ENCODE measurements at places on chromosomes 5 and 9.
A peak's percentile ranks its signal among the peaks of the same experiment; 100 is the strongest.

- H3K4me3 ChIP-seq = no peak overlapping the region
- no peaks in the 10 kb centered on the region for H3K36me3 ChIP-seq
- no peak overlapping the region for H3K27ac ChIP-seq
- H3K27me3 ChIP-seq = no peaks in the 10 kb centered on the region
- no peak for DNase-seq
- no peaks in the 10 kb centered on the region for H3K4me1 ChIP-seq
These were observed 178.4 kb downstream of the PAX5 start for GRCh38 chr9:36855448-36856315.

DNA sequence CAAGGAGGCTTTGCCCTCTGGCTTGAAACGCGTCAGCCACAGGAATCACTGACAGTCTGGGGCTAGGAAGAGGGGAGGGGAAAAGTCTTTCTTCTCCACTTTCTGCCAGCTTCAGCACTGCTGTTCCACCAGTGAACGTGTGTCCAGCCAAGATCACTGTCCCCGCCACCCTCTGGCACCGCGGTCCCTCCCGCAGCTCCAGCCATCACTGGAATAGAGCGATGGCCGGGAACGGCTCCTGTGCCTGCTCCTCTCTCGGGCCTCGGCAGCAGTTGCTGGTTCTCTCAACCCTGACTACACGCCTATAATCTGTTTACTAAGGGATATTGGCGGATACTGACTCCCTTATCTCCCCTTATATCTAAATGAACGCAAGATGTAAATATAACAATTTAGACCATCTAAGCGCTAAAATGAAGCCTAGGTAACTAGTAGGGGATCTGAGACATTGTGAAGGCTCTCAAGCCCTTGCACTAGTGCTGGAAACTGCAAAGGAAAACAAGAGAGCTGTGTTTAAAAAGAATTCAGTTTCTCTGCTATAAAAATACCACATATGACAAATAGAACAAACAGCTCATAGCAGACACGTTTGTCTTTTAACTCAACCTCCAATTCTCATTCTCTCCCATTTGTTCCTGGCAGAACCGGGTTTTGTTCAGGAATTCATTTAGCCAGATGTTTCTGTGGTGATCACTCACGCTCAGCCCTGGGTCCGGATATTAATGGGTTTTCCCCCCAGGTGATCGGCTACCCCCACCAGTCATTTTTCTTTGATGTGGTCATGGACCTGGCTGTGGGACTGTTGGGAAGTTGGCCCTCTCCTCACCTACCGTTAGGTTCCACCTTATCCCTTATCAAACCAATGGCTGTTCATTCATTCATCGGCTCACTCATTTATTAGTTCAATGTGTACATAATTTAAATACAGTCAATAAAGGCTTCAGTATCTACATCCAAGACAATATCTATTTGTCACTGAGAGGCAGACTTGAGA lies 149.8 kb downstream of the MED10 start:
- no peak overlapping the region for H3K4me3 ChIP-seq
- no peaks in the 10 kb centered on the region for H3K4me1 ChIP-seq
- DNase-seq = no peak
- H3K27me3 ChIP-seq = no peaks in the 10 kb centered on the region
- H3K27ac ChIP-seq = no peak overlapping the region

DNA sequence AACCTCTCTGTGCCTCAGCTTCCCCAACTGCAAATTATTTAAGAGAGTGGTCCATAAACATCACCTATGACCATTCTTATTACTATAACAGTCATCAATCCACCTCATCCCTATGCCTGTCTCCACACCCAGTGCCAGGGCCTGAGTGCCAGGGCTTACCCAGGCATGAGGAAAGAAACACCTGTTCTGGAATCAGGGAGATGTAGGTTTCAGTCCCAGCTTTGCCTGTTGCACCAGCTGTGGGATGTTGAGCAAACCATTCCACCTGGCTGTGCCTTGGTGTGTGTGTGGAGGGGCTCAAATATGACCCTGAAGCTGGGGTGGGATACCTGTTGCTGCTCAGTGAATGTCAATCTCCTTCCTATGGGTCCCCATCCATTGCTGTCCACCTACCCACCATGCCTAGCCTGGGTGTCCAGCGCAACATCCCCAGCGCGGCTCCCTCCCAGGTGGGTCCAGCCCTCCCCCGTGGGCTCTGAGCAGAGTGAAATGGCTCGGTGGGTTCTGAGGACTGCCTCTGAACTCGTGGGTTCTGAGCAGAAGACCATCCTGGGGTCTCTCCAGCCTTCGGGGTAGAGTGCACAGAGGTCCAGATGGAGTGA lies 16.3 kb downstream of the AKNA start:
- H3K27me3 ChIP-seq = no peaks in the 10 kb centered on the region
- H3K36me3 ChIP-seq = no peaks in the 10 kb centered on the region
- peak overlapping the region; percentile 79 for H3K27ac ChIP-seq
- H3K4me3 ChIP-seq = no peak overlapping the region
- H3K4me1 ChIP-seq = peaks cover 12% of the 10 kb centered on the region

DNA sequence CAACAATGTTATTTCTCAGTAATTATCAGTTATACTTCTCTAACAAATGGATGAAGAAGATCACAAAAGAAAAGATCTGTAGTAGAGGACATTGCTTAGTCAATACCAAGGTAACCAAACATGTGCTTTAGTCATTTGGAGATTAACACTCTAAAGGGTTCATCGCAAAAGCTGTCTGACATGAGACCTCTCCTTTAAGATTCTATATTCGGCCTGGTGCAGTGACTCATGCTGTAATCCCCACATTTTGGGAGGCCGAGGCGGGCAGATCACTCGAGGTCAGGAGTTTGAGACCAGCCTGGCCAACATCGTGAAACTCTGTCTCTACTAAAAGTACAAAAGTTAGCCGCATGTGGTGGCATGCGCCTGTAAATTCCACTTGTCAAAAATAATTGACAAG lies 18.3 kb upstream of the CKMT2 start:
- H3K4me1 ChIP-seq = no peaks in the 10 kb centered on the region
- DNase-seq = no peak
- no peak overlapping the region for H3K4me3 ChIP-seq
- H3K27ac ChIP-seq = no peak overlapping the region
- H3K27me3 ChIP-seq = no peaks in the 10 kb centered on the region
- H3K36me3 ChIP-seq = no peaks in the 10 kb centered on the region

- H3K27ac ChIP-seq = no peak overlapping the region
- H3K27me3 ChIP-seq = no peaks in the 10 kb centered on the region
- H3K4me3 ChIP-seq = no peak overlapping the region
- no peak for DNase-seq
These were observed 172.0 kb downstream of the DENND1A start for GRCh38 chr9:123757960-123758359.

DNA sequence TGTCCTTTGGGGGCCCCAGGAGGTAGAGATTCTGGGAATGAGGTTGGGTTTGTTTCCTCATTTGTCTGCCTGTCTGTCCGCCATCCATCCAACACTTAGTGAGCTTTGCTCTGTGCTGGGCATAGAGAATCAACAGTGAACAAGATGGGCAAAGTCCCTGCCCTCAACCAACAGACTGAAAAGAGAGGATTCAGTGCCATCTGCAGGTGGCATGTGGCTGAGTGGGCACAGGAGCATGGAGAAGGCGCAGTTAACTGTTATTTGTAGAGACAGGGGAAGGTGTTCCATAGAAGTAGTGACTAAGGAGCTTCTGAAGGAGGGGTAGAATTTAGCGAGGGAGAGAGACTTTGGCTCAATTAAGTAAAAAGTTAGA lies 23.1 kb downstream of the POLR1E start:
- no peaks in the 10 kb centered on the region for H3K27me3 ChIP-seq
- no peaks in the 10 kb centered on the region for H3K4me1 ChIP-seq
- no peak overlapping the region for H3K4me3 ChIP-seq

- no peaks in the 10 kb centered on the region for H3K36me3 ChIP-seq
- DNase-seq = no peak
- no peaks in the 10 kb centered on the region for H3K27me3 ChIP-seq
- H3K27ac ChIP-seq = no peak overlapping the region
These were observed 9.2 kb upstream of the FUBP3 start for GRCh38 chr9:130570208-130570607.

DNA sequence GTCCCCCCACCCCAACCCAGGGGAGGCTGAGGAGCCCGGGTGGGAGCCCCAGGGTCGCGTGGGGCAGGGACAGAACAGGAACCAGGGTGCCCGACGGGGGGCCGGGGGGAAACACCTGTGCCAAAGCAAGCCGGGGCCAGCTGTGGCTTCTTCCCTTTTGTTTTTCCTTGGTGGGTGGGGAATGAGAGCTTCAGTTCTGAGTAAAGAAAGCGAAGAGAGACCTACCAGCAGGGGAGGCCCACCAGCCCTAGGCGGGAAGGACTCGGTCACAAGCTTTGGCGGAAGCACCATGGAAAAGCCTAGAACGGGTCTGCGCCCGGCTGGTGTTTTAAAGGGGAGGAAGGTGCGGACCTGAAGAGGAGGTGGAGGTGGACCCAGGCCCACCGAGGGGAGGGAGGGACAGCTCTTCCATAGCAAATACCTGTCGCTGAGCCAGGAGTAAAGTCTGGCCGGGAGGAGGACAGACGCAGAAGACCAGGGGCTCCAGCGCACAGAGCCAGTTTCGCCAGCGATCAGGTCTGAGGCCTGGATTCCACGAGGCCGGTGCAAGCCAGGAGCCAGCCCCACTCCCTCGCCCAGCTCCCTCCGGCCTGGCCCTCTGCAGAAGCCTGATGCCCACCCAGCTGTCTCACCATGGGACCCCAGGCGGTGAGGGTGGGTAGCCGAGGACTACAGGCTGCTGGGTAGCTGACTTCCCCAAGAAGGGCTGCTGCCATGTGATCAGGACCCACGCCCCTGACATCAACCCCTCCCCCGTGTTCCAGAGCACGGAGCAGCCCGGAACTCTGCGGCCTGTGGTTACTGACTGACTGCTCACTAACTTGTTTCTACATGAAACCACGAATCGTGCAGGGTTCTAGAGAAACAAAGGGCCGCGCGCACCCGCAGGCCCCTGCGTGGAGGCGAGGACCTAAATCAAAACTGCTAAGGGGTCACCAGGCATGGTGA lies 849 bp upstream of the MGAT1 start:
- H3K27me3 ChIP-seq = no peaks in the 10 kb centered on the region
- peak overlapping the region; percentile 96 for H3K27ac ChIP-seq
- peak overlapping the region; percentile 64 for H3K4me3 ChIP-seq
- no peaks in the 10 kb centered on the region for H3K36me3 ChIP-seq
- DNase-seq = no peak

DNA sequence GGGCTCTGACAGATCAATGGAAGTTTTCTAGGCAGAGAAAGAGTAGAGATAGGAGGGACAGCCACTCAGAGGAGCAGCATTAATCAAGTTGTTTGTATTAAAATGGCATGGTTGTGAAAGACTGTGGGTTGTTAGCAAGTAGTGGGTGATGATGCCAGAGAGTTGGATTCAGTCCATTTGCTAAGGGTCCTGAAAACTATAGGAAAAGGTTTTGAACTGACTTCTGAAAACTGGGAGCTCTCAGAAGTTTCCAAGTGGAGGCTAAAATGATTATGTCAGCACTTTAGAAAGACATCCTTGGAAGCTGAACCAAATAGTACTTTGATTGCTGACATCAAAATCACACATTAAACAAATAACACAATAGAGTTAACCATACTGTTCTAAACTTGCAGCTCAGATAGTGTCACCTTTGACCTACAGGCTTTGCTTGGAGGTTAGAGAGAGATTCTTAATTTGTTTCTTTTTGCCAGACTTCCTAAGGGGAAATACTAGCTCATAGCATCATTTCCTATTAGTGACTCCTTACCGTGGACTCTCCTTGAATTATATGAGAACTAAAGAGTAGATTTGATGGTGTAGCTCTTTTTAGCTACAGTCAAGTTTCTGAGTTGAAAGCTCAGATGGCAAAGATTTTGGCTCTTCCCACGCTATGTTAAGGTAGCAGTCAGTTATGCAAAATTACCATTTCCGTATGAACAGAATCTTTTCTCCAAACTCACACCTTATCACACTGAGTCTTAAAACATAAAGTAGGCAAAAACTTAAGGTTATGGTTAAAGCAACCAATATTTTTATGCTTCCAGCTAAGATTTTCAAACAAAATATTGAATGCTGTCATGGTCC lies 277.1 kb downstream of the NR3C1 start:
- DNase-seq = no peak
- H3K4me1 ChIP-seq = no peaks in the 10 kb centered on the region
- H3K27me3 ChIP-seq = no peaks in the 10 kb centered on the region
- H3K27ac ChIP-seq = no peak overlapping the region
- H3K4me3 ChIP-seq = no peak overlapping the region

Measured in breast epithelium (tissue), 4 donors.